ENCODE measurements at places on chromosomes 1 and 21.
A peak's percentile ranks its signal among the peaks of the same experiment; 100 is the strongest.

DNA sequence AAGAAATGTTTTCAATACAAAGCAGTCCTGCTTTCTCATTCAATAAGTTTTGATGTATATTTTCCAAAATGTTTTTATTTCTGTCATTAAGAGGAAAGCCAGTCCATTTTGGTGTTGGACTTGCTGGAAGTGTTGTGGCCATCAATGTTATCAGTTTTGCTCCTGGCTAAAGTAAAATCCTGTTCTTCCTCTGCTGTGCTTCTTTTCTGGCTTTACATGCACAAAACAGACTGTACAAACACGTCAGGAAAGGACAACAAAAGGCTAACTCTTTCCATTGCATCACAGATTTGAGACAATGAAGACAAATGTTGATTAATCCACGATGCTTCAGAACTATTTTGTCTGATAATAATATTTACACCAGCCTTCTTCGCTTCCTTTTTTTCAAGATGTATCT is 735.4 kb downstream of the LTN1 start:
- no peak for DNase-seq

DNA sequence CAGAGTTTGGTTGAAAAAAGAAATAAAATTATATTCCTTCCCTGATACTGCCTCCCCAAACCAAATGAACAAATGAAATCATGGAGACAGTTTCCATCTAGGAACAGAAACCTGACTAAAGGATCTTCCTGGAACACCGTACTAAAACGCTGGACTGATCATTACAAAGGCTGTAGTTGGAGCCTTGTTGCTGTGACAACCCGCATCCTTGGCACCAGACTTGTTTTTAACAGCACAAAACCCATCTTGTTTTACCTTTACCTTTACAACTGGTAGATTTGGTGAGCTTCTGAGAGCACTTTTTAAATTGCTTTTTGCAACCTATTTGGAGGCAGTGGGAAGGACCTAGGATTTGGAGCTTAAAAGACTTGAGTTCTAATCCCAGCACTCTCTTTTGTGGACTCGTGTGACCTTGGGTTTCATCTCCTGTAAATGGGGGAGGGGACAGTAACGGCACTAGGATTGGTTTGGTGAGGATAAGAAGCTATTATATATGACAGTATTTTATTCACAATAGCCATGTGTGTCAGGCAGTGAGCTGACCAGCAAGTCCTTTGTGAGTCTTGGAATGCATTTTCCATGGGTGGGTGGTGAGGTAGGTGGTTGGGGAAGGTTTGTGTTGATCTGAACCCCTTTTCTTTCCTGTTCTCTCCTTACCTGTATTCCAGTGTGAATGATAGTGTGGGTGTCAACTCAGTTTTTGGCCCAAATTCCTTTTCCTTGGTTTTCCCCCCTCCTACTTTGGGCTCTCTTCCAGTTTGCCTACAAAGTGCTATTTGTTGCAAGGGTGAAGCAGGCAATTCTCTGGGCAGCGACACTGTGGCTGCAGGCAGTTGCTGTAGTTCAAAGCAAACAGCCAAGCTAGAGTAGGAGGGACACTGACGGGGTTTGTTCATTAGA is 12.6 kb downstream of the LRRC8D start:
- DNase-seq, result no peak

GRCh38 chr1:168531615-168532345 is 12.0 kb downstream of the XCL2 start:
- no peak for DNase-seq

DNA sequence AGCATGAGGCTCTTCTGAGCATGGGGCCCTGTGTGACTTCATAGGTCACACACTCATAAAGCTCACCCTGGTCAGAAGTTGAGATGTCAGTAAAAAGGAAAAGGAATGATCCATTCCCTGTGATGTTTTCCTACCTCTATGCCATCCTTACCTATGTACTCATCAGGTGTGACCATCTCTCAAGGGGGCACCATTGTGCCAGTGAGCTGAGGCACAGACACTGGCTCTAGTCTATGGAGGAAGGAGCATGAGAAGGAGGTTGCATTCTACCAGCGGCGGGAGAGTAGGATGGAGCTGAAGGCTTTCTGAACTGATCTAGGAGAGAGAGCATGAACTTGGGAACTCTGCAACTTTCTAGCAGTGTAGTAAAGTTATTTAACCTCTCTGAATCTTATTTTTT is 65.8 kb upstream of the RGL1 start:
- DNase-seq, result no peak

DNA sequence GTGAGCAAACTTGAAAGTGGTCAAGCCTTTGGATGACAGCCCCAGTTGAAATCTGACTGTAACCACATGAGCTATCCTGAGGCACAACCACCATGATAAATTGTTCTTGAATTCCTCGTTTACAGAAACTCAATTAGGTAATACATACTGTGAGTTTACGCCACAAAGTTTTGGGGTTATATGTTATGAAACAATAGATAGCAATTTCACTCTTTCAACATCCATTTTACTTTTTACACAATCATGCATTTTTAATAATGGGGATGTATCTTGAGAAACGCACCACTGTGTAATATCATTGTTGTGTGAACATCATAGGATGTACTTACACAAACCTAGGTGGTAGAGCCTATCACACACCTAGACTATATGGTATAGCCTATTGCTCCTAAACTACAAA is 35.4 kb downstream of the OR2C3 start:
- no peak for DNase-seq

- no peak for DNase-seq
These were observed 263.9 kb downstream of the NTNG1 start for GRCh38 chr1:107404756-107405155.

GRCh38 chr1:170166518-170167180 is 20.9 kb downstream of the NTMT2 start:
- peak; percentile 17 for DNase-seq

- peak; percentile 70 for DNase-seq
These were observed 135.7 kb upstream of the KRTAP19-8 start for GRCh38 chr21:31173881-31174555.

- no peak for DNase-seq
These were observed 23.7 kb downstream of the MRPL37 start for GRCh38 chr1:54223441-54224202.

GRCh38 chr1:8851060-8851459 is 27.4 kb downstream of the ENO1 start:
- DNase-seq, result no peak

GRCh38 chr1:239606850-239607400 is 220.6 kb downstream of the CHRM3 start:
- no peak for DNase-seq

DNA sequence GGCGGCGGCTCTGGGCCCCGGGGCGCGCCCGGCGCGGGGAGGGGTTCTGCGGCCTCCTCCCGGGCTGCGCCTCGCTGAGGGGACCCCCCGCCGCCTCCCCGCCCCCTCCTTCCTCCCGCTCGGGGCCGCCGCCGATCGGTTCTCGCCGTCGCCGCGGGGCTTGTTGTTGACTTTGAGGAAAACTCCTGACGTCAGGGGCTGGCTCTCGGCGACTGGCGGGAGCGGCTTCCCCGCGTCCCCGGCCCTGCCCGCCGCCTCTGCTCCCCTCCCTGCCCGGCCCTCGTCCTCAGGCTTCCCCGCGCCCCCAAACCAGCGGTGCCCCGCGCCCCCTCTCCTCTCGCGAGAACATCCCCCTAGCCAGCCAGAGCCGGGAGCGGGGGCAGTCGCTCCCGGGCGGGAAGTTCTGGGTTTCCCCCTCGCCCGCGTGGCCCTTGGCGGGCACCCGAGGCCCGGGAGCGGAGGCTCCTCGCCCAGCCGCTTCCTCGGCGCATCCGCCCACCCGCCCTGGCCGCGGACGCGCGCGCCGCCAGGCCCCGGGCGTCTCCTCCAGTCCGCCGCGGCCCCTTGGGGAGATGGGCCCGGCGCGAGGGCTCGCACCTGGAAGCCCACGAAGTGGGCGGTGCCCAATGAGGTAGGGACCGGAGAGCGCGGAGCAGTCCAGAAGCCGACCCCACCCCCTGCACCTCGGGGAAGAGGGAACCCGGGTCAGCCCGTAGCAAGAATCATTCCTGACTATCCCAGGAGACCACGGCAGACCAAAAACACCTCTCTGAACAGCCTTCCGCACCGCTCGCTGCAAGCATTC is 611 bp upstream of the AKT3 start:
- DNase-seq, result peak; percentile 90

DNA sequence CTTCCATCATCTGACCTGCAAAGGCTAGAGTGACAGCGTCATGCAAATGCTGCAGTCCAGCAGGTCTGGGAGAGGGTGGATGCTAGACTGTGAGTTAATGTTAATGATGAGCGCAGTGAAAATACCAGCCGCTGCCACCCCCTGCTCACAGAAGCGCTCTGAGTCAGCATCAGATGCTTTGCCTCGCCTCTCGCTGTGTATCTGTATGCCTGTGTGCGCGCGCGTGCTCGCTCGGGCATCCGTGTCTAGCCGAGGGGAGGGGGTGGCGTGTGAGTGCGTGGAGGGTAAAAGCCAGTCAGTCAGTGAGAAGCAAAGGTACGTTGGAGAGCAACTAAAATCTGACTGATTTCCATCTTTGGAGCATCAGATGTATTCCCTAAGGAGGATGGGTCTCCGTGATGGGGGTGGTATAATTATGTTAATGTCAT is 858.7 kb downstream of the USP25 start:
- DNase-seq, result no peak

DNA sequence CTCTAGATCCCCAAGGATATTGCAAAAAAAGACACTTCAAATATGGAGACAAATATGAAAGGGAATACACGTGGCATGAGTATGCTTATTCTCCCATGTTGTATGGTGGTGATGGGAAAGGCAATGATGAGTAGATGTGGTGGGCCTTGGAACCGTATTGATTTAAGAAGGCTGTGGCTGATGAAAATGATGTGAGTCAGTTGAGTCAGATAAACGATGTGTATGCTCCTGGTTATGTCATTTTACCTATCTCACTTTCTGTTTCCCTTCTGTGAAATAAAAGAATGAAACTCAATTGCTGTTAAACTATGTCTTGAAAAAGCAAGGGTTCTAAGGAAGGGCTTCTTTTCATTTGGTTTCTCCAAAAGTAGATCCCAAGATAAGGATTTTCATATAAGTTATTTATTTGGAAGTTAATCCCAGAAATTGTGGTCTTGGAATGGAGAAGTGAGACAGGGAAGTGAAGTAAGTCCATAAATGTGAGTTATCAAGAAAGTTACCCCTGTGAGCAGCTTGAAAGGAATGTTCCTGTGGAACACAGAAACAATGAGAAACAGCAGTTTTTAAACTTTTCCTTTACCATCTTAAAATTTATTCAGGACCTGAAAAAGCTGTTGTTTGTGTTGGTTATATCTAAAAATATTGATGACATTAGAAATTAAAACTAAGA is 292.0 kb downstream of the DUSP10 start:
- DNase-seq, result no peak

- peak; percentile 42 for DNase-seq
These were observed 17.1 kb downstream of the UTP25 start for GRCh38 chr1:209844695-209845407.

- DNase-seq, result no peak
These were observed 165.5 kb upstream of the ESRRG start for GRCh38 chr1:216888731-216889130.

GRCh38 chr1:63987628-63988024 is 213.8 kb downstream of the ROR1 start:
- no peak for DNase-seq

- no peak for DNase-seq
These were observed 4.7 kb upstream of the CD55 start for GRCh38 chr1:207316622-207317391.

DNA sequence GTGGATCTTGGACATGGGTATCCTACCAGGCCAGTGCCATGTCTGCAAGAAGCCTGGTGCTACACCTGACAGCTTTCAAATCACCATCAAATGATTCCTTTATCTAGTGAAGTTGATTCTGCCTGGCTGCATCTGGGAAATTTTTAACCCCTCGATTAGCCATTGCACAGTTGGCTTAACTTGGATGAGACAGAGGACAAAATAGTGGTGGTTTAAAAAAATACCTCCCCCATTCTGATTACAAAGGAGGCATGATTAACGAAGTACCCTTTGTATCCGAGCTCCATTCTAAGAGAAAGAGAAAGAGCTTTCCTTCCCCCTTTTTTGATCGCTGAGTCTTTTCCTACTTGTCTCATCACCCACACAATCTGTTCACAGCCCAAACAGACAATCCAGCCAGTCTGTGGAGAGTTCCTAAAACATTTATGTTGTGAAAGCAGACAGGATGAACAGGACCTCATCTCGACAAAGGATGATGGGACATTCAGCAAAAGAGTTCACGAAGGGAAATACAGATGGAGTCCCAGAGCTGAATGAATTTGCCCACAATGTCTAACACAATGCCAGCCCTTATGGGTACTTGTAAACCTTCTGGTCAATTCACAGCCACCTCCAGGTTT is 20.5 kb downstream of the WLS start:
- no peak for DNase-seq

DNA sequence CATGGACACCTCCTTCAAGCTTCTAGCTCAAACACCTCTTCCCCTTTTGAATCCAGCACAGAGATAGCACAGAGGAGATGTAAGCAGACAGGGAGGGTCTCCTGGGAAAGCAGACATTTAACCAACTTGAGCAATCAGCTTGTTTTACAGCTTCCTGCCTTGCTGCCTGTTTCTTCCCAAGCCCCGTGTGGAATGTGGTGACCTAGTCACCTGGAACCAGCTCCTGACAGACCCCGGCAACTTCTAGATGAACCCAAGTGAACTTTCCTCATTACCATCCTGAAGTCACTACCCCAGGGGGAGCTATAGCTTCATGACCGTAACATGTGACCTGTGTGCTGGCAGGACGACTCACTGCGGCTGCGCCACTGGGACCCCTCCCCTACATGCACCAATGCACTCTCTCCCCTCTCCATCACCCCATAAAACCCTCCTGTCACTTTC is 24.1 kb upstream of the TTF2 start:
- DNase-seq, result no peak

DNA sequence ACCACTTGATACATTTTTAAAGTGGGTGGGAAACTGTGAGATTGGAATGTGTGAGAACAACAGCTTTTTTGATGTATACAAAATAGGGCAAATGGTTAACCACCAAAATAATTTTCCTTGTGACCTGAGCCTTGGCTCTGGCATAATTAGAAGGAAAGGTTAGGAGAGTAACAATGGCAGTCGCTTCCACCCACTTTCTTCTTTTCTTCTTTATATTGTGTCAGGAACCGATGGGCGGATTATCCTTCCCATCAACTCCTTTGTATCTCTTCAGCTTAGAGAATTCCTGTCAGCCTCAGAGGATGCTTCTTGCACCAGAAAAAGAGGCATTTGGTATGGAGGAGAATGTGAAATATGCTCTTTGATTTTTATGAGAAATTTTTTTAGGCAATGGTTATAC is 90.6 kb downstream of the SDCCAG8 start:
- peak; percentile 47 for DNase-seq

- no peak for DNase-seq
These were observed 316.1 kb downstream of the AJAP1 start for GRCh38 chr1:4970532-4970931.

GRCh38 chr1:161033751-161034150 is 5.0 kb downstream of the TSTD1 start:
- no peak for DNase-seq

DNA sequence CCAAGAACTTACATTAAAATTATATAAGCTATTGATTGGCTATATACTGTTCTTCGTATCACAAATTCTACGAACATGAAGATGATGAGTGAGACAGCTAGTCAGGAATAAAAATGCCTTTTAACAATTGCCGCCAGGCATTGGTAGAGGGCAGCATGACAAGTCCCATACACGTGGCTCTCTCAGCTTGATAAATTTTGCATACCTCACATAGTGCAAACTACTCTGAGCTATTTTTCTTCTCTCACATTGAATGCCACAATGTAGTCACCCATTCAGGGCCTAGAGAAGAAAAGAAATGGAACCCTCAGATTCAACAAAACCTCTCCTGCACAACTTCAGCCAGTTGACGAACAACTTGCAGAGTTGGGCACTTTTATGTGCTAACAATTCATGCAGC is 27.0 kb upstream of the FMO2 start:
- DNase-seq, result no peak
